ENCODE measurements at places on chromosomes 1 and 21. TPM values are rescaled to one million over a fixed set of nuclear protein-coding genes. Genes with fewer than 3 reads are reported as not detected.
A peak's percentile ranks its signal among the peaks of the same experiment; 100 is the strongest.

GRCh38 chr1:32984455-32985171 is 20.0 kb upstream of the RNF19B start:
- no peak for DNase-seq
- no peaks in the 10 kb centered on the region for H3K36me3 ChIP-seq
- H3K27ac ChIP-seq = no peak overlapping the region

The ATP1A4 gene
- total RNA-seq = not detected

- no peak overlapping the region for H3K4me3 ChIP-seq
- H3K27ac ChIP-seq = no peak overlapping the region
- peaks cover 11% of the 10 kb centered on the region for H3K4me1 ChIP-seq
- H3K27me3 ChIP-seq = no peaks in the 10 kb centered on the region
- DNase-seq = no peak
These were observed 7.7 kb downstream of the P3H1 start for GRCh38 chr1:42759114-42759513.

The C1orf167 gene
- 0.36 TPM for total RNA-seq

- peak overlapping the region; percentile 99 for H3K4me3 ChIP-seq
- H3K27me3 ChIP-seq = no peaks in the 10 kb centered on the region
- peak overlapping the region; percentile 97 for H3K27ac ChIP-seq
- no peaks in the 10 kb centered on the region for H3K36me3 ChIP-seq
- DNase-seq = no peak
These were observed 498 bp downstream of the GNAT2 start for GRCh38 chr1:109618661-109619575.

The SGIP1 gene
- total RNA-seq = 31.8 TPM

- H3K36me3 ChIP-seq = no peaks in the 10 kb centered on the region
- H3K4me3 ChIP-seq = peak overlapping the region; percentile 80
- DNase-seq = peak; percentile 66
- peaks cover 21% of the 10 kb centered on the region for H3K4me1 ChIP-seq
- H3K27ac ChIP-seq = peak overlapping the region; percentile 59
- H3K27me3 ChIP-seq = no peaks in the 10 kb centered on the region
These were observed 1.6 kb downstream of the TMEM200B start for GRCh38 chr1:29121936-29122681.

GRCh38 chr1:28002600-28002999 is 42.8 kb downstream of the XKR8 start:
- H3K4me3 ChIP-seq = no peak overlapping the region
- no peak for DNase-seq
- peaks cover 17% of the 10 kb centered on the region for H3K36me3 ChIP-seq

The LDLRAP1 gene
- 20.7 TPM for total RNA-seq

The DPH5 gene
- total RNA-seq = 36.7 TPM

DNA sequence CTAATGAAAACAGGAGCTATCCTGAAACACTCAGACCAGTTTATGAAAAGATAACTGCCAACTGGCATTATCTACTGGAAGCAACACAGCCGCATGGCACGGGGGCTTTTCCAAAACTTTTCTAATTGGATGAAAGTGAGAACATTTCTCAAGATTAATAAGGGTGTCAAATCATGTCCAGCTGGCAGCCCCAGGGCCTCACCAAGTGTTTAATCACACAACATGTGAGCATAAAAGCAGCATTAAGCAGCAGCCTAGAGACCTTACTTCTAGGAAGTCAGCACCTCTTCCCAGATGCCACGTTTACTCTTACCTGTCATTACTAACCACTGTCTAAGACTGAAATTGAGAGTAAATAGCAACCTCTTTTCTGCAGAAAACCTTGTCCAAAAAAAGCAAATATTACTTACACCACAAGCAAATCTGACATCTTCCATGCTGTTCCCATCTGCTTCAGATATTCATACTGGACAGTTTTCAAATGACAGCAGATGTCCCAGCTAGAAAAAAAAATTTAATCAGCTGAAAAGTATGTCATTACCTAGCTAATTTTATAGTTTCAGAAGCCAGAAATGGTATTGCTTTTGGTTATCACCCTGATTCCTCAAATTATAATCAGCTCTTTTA is 341.5 kb upstream of the ZP4 start:
- peaks cover 8% of the 10 kb centered on the region for H3K27me3 ChIP-seq
- H3K27ac ChIP-seq = no peak overlapping the region
- H3K4me3 ChIP-seq = no peak overlapping the region
- H3K4me1 ChIP-seq = no peaks in the 10 kb centered on the region

DNA sequence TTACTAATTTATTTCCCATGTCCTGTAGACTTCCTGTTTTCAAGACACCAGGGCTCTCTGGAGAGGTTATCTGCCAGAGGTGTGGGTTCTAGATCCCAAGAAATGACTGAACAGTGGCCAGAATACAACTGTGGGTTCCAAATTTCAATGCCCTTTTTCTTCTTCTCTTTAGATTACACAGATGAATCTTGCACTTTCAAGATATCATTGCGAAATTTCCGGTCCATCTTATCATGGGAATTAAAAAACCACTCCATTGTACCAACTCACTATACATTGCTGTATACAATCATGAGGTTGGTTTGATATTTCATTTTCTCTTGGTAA is 15.0 kb downstream of the IFNAR2 start:
- no peak overlapping the region for H3K27ac ChIP-seq
- DNase-seq = no peak
- H3K4me3 ChIP-seq = no peak overlapping the region
- no peaks in the 10 kb centered on the region for H3K4me1 ChIP-seq
- H3K27me3 ChIP-seq = no peaks in the 10 kb centered on the region

DNA sequence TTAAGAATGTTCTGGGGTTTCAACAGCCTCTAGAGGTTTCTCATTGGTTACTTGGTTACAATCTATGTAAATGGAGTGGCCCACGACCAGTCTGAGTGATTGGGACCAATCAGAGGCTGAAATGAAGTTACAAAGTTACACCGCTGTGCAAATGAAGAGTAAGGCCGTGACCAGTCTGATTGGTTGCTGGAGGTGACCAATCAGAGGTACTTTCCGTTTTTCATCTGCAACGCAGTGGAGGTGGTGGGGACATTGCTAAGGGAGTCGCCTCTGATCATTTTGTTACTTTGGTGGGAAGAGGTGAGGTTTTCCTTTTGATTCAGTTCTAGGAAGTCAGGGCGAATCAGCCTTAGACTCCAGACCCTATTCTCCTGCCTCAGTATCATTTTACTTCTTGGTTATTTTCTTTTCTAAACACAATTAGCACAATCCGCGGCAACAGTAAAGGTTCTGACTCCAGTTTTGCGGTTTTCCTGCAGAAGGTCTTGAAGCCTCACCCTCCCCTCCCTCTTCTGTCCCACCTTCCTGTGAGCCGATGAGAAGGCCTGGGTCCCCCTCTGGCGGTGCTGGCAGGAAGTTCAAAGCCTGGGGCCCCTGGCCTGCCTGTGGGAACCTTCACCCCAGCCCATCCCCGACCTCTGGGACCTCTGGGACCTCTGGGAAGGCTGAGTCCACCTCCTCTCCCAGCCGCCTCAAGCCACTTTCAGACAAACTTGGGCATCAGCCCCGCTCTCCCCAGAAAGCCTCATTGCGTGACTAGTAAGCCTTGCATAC is 38.7 kb upstream of the TTC34 start:
- H3K4me3 ChIP-seq = no peak overlapping the region
- no peak overlapping the region for H3K27ac ChIP-seq
- no peaks in the 10 kb centered on the region for H3K36me3 ChIP-seq
- H3K4me1 ChIP-seq = no peaks in the 10 kb centered on the region
- H3K27me3 ChIP-seq = no peaks in the 10 kb centered on the region

- H3K4me1 ChIP-seq = peaks cover 39% of the 10 kb centered on the region
- no peak for DNase-seq
- H3K27ac ChIP-seq = no peak overlapping the region
- H3K4me3 ChIP-seq = no peak overlapping the region
- no peaks in the 10 kb centered on the region for H3K27me3 ChIP-seq
- no peaks in the 10 kb centered on the region for H3K36me3 ChIP-seq
These were observed 2.4 kb downstream of the CCSAP start for GRCh38 chr1:229340496-229340895.

DNA sequence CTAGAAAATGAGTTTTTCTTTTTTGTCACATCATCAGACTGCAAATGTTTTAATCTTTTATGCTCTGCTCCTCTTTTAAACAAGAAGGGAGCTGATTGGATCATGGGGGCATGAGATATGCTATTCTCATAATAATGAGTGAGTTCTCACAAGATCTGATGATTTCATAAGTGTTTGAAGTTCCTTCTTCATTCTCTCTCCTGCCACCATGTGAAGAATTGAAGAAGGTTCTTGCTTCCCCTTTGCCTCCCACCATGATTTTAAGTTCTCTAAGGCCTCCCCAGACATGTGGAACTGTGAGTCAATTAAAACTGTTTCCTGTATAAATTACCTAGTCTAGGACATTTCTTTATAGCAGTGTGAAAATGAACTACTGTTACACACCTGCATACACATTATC is 218.2 kb downstream of the NRIP1 start:
- H3K4me3 ChIP-seq = no peak overlapping the region
- no peak for DNase-seq
- no peaks in the 10 kb centered on the region for H3K27me3 ChIP-seq
- peaks cover 11% of the 10 kb centered on the region for H3K4me1 ChIP-seq
- no peak overlapping the region for H3K27ac ChIP-seq

The VTCN1 gene
- total RNA-seq = not detected

DNA sequence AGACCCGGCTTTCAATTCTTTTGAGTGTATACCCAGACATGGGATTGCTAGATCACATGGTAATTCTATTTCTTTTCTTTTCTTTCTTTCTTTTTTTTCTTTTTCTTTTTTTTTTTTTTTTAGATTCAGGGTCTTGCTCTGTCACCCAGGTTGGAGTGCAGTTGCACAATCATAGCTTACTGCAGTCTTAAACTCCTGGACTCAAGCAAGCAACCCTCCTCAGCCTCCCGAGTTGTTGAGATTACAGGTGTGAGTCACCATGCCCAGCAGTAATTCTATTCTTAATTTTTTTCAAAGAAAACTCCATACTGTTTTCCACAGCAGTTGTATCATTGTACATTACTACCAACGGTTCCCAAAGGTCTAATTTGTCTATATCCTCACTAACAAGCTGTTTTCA is 13.5 kb upstream of the RNF186 start:
- DNase-seq = no peak
- peaks cover 3% of the 10 kb centered on the region for H3K4me1 ChIP-seq
- no peak overlapping the region for H3K27ac ChIP-seq
- H3K27me3 ChIP-seq = peaks cover 5% of the 10 kb centered on the region
- H3K4me3 ChIP-seq = no peak overlapping the region
- no peaks in the 10 kb centered on the region for H3K36me3 ChIP-seq

The FMO2 gene
- 0.24 TPM for total RNA-seq

- no peak overlapping the region for H3K4me3 ChIP-seq
- no peaks in the 10 kb centered on the region for H3K4me1 ChIP-seq
- peaks cover 13% of the 10 kb centered on the region for H3K36me3 ChIP-seq
- DNase-seq = no peak
These were observed 17.1 kb downstream of the RPAP2 start for GRCh38 chr1:92315766-92316599.

The TNFRSF18 gene
- not detected for total RNA-seq

DNA sequence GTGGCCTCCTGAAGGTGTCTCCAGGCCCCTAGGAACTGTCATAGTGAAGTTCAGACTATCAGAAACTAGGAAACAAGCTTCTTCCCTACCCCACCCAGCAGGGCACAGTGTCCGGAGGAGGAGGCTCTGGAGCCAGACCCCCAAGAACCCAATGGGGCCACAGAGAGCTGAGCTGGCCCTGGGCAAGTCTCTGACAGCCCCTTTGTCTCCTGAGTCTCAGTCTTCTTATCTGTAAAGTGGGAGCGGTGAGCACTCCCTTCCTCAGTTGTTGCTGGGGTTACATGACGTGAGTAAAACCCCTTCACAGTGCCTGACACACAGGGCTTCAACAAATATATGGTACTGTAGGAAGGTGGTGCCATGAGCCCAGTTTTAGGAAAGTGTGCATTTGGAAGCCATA is 675.8 kb downstream of the MATN1 start:
- H3K4me1 ChIP-seq = no peaks in the 10 kb centered on the region
- no peak for DNase-seq
- no peak overlapping the region for H3K4me3 ChIP-seq
- peaks cover 23% of the 10 kb centered on the region for H3K27me3 ChIP-seq
- H3K36me3 ChIP-seq = no peaks in the 10 kb centered on the region

GRCh38 chr21:31397515-31397926 is 53.5 kb upstream of the TIAM1 start:
- no peak overlapping the region for H3K27ac ChIP-seq
- H3K27me3 ChIP-seq = no peaks in the 10 kb centered on the region
- no peak overlapping the region for H3K4me3 ChIP-seq
- DNase-seq = no peak
- no peaks in the 10 kb centered on the region for H3K36me3 ChIP-seq

The HSD3B1 gene
- total RNA-seq = not detected

GRCh38 chr1:7576946-7577657 is 194.0 kb upstream of the VAMP3 start:
- H3K27ac ChIP-seq = no peak overlapping the region
- H3K4me1 ChIP-seq = peaks cover 23% of the 10 kb centered on the region
- no peak overlapping the region for H3K4me3 ChIP-seq
- no peaks in the 10 kb centered on the region for H3K27me3 ChIP-seq
- no peaks in the 10 kb centered on the region for H3K36me3 ChIP-seq

GRCh38 chr21:15064576-15065391 is at the start of gene NRIP1:
NRIP1 (minus strand) TSS chr21:15065000; CDS start chr21:14968192, 96,808 bp downstream.
- peak; percentile 94 for DNase-seq
- H3K36me3 ChIP-seq = no peaks in the 10 kb centered on the region
- H3K27ac ChIP-seq = peak within 1 kb of the TSS; percentile 98
- H3K27me3 ChIP-seq = no peaks in the 10 kb centered on the region

The CR1L gene
- total RNA-seq = not detected

The TRIM46 gene
- 9.7 TPM for total RNA-seq

The PDC gene
- not detected for total RNA-seq

DNA sequence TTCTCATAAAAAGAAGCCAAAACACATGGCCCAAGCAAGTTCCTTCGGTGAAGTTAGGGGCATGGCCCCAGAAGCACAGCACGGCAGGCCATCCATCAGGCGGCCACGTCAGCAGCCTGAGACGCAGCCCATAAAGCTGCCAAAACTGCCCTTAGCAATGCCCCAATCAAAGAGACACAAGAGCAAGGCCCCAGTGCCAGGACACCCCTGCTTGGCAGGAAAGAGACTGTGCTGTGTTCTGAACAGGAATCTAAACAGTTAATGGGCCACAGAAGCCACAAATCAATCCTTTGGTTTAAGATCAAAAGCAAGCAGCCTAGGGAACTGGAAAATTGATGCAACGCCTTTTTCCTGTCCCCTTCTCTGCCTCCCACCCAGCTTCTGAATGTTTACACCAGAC is 497.0 kb upstream of the USP24 start:
- peaks cover 13% of the 10 kb centered on the region for H3K4me1 ChIP-seq
- H3K27ac ChIP-seq = no peak overlapping the region
- no peak overlapping the region for H3K4me3 ChIP-seq
- no peak for DNase-seq
- H3K27me3 ChIP-seq = no peaks in the 10 kb centered on the region

The SYT6 gene
- total RNA-seq = not detected

- H3K36me3 ChIP-seq = no peaks in the 10 kb centered on the region
- peaks cover 27% of the 10 kb centered on the region for H3K4me1 ChIP-seq
- H3K27ac ChIP-seq = no peak overlapping the region
- H3K27me3 ChIP-seq = no peaks in the 10 kb centered on the region
- DNase-seq = no peak
These were observed 45.2 kb downstream of the EDN2 start for GRCh38 chr1:41439234-41439633.

GRCh38 chr1:162213281-162213912 is 143.9 kb downstream of the NOS1AP start:
- DNase-seq = no peak
- peaks cover 2% of the 10 kb centered on the region for H3K36me3 ChIP-seq
- H3K4me3 ChIP-seq = peak overlapping the region; percentile 11
- peak overlapping the region; percentile 86 for H3K27ac ChIP-seq
- peaks cover 68% of the 10 kb centered on the region for H3K4me1 ChIP-seq

- no peak for DNase-seq
- H3K4me1 ChIP-seq = no peaks in the 10 kb centered on the region
- H3K4me3 ChIP-seq = no peak overlapping the region
- H3K36me3 ChIP-seq = no peaks in the 10 kb centered on the region
These were observed 9.9 kb upstream of the TSNAX start for GRCh38 chr1:231518485-231519034.

The ASPM gene
- 6.6 TPM for total RNA-seq
